ENCODE measurements at places on chromosomes 1 and 21. TPM values are rescaled to one million over a fixed set of nuclear protein-coding genes. Genes with fewer than 3 reads are reported as not detected.

The VSIG8 gene
- total RNA-seq = 0.43 TPM

- peak; percentile 80 for DNase-seq
These were observed 200.7 kb upstream of the RAB4A start for GRCh38 chr1:229070168-229070567.

GRCh38 chr1:12230549-12231275 lies 882 bp downstream of the VPS13D start:
- DNase-seq = peak; percentile 63

DNA sequence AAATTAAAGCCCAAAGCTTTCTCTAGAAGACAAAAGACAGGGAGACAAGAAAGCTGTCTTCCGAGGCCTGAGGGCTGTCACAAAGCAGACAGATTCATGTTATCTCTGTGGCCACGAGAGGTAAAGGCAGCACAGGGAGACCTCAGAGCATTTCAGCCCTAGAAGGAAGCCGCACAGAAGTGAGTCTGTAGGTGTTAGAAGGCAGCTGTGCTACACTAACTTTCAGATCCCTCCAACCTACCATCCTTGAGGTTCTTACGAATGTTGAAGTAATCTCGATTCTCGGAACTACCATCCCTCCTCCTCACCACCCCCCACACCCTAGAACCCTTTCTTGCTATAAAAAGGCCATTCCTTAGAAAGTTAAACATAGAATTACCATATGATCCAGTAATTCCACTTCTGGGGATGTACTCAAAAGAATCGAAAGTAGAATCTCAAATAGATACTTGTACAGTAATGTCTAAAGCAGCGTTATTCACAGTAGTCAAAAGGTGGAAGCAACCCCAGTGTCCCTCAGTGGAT lies 21.5 kb upstream of the LYST start:
- no peak for DNase-seq

- no peak for DNase-seq
These were observed 42.9 kb downstream of the RCAN1 start for GRCh38 chr21:34571994-34572393.

GRCh38 chr1:175287377-175287776 lies 94.8 kb upstream of the KIAA0040 start:
- DNase-seq = peak; percentile 47

The SELE gene
- 0.47 TPM for total RNA-seq

GRCh38 chr1:31981972-31982371 lies 31.7 kb upstream of the KHDRBS1 start:
- DNase-seq = no peak

The BCAS2 gene
- total RNA-seq = 47.7 TPM

GRCh38 chr1:78003070-78003746 lies 1.5 kb upstream of the DNAJB4 start:
- no peak for DNase-seq

The IL10 gene
- 1.7 TPM for total RNA-seq

GRCh38 chr1:150302902-150303301 lies 9.2 kb downstream of the MRPS21 start:
- no peak for DNase-seq
